CD4-positive, alpha-beta memory T cell (primary cell): ENCODE measurements at places on chromosomes 5 and 9.

DNA sequence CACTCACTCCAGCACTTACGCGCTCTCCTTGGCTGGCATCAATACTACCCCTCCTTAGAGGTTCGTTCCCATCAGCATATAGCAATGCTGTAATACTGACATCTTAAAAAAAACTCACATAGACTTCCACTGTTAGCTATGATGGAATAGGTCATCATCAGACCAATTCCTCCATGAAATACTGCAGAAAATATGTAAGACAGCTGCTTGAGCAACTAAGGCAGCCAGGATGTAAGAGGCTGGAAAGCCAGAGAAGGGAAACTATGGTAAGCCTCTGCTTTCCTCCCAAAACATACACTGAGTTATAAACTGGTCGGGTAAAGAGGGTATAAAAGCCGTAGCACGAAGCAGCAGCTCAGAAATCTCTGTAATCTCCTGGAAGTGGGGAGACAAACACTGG is 33.5 kb downstream of the AUH start:
- no peak for DNase-seq

GRCh38 chr5:131496400-131496713 is 138.7 kb downstream of the RAPGEF6 start:
- DNase-seq: no peak

DNA sequence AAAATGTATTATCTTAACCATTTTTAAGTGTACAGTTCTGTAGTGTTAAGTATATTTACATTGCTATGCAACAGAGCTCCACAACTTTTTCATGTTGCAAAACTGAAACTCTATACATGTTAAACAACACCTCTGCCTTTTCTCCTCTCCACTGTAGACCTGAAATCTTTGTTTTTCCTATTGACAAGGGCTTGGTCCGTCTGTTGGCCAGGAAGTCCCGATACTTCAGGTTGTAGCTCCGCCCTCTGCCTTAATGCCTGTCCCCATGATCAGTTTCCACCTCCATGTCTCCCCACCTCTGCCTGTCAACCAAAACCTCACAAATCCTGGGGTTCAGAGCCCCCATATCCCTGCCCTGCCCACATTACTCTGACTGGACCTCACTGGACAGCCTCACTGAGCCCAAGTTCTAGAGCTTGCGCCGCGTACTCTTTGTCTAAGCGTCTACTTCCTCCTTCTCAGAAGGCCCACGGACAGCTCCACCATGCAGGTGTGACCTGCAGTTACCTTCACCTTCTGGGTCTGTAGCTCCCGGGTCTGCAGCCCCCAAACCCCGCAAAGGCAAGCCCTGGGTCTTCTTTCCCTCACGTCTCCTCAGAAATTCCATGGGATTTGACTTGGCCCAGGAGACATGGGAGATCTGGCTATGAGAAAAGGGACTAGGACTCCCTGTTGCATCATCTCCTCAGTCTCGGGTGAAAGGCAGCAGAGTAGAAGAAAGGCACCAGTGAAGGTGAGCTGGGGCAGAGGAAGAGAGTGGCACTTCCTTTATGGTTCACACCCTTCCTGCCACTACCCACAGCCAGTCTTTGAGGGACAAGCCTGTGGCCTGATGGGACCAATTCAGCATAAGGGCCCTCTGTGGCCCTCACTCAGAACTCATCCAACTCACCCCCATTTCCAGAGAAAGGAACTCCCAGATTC is 8.0 kb downstream of the GLIPR2 start:
- peak; percentile 41 for DNase-seq

DNA sequence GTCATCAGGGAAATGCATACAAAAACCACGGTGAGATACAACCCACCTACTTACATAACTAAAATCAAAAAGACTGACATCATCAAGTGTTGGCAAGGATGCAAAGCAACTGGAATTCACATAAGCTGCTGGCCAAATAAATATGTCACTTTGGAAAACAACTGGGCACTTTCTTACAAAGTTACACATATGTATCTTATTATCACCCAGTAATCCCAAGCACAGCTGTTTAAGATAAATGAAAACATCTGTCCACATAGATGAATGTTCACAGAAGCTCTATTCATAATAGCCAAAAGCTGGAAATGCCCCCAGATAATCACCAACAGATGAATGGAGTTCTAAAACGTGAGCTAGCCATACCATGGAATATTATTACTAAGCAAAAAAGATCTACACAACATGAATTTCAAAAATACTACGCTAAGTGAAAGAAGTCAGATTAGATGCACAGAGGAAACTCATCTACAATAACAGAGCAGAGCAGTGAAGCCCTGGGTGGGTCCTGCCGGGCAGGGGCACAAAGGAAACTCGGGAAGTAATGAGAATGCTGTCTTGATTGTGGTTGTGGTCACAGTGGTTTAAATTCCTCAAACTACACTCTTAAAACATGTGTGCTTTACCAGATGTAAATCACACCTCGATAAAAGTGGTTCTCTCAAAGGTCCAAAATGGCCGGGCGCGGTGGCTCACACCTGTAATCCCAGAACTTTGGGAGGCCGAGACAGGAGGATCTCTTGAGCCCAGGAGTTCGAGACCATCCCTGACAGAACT is 8.5 kb downstream of the CAMSAP1 start:
- DNase-seq: no peak

DNA sequence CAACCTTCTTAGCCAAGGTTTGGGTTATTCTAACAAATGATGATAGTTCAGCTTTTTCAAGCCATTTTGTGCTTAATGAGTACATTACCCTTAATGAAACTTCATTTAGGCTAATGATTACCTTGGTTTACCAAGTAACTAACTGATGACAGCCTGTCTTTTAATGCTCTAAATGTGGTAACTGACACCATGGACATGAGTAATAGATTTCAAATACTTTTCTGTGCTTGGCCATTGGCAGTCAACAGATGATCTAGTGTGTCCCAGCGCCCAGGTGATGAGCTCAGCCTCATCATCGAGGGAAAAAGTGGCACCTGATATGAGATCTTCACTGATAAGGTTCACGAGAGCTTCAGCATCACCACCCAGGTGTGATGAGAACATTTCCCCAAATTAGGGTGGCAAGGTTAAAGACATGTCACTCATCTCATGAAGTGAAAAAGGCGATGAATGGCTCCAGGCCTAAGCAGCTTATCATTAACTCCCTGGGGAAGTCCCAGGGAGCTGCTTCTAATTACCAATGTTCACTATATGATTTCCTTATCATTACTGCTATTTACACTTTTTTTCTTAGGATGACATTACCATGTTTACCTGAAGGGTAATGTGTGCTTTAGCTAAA is 296.0 kb downstream of the SPOCK1 start:
- no peak for DNase-seq

GRCh38 chr5:52789378-52789777 is 1.7 kb downstream of the ITGA1 start:
- DNase-seq: no peak

DNA sequence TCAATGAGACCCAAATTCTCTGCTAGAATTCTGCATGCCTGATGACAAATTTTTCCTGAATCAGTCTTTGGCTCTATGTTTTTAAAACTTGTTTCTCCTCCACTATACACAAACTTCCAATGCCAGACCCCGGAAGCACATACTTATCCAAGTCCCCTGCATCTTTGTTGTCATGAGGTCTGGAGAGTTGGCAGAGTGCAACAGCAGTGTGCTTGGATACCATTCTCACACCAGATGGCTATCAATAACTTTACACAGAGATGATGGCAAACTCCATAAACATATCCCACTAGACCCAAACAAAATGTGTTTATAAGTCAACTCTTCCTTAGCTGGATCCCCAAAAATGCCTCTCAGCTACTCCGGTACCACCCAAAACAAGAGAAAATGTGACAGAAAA is 337.7 kb upstream of the TRPC7 start:
- no peak for DNase-seq

- DNase-seq: no peak
These were observed 39.5 kb downstream of the PRKACG start for GRCh38 chr9:68974431-68974830.

- no peak for DNase-seq
These were observed 536.5 kb upstream of the CDH10 start for GRCh38 chr5:25181249-25181648.

DNA sequence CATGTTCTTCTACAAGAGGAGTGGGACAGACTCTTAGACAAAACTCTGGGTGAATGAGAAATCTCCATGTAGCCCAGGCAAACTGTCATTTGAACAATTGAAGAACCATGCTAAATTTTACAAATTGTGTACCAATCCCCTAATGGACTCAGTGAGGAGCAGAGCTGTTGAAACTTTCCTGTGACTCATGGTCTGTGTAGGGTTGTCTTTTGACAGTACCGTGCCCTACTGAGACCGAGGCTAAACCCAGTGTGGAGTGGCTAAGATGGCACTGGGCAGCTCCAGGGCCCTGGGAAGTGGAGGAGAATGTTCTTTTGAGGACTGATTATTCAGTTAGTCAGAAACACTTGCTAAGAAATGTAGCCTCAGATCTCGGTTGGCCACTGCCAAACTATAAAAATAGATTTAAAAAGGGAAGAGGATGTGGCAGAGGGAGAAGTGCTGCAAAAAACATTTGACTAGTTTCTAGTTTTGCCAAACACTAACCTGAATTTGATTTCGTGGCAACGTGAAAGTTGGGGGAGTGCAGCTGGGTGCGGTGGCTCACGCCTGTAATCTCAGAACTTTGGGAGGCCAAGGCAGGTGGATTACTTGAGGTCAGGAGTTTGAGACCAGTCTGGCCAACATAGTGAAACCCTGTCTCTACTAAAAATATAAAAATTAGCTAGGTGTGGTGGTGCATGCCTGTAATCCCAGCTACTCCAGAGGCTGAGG is 24.7 kb downstream of the POU4F3 start:
- DNase-seq: no peak

GRCh38 chr5:57696825-57697570 is 214.4 kb upstream of the ACTBL2 start:
- DNase-seq: no peak

GRCh38 chr5:52684051-52684450 is 103.7 kb upstream of the ITGA1 start:
- no peak for DNase-seq

DNA sequence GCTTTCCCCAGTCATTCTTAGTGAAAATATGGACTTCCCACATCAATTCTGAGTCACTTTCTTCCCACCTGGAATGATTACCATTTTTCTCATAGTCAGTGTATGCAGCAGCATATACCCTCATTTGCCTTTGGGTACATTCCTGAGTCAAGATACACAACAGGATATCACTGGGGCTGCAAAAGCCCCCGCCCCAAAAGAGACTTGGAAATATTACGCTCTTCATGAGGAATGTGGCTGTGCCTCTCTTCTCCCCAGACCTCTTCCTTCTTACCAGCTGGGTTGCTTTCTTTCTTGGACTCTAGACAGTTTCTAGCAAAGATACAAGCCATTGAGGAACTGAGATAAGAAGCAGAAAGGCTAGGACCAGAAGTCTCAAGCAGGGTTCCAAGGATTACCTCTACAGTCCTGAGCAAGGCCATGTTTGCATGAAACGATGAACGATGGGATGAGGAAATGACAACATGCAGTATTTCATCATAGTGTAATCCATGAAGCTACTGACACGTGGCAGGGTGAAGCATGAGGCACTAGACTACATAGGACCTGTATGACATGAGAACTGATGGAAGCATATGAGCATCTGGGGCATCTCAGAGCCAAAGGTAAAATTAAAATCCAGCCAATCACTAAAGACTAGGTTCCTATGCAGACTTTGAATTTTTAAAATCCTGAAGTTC is 218.1 kb downstream of the RAB3C start:
- DNase-seq: no peak

DNA sequence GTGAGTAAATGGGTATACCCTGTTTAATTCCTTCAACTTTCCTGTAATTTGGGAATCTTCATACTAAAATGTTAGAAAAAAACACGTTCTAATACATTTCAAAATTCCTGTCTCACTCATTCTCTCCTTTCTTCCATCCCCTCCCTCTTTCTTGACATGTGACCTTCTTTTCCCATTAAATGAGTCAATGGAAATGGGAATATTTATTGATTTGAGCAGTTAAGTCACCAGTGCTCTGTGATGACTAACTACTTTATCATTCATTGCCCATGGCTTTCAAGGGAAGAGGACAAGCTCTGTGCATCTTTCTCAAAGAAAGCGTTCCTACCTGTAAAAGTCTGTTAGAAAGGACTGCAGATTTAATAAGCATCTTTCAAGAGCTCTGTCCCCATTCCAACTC is 144.4 kb upstream of the MAP3K1 start:
- no peak for DNase-seq

DNA sequence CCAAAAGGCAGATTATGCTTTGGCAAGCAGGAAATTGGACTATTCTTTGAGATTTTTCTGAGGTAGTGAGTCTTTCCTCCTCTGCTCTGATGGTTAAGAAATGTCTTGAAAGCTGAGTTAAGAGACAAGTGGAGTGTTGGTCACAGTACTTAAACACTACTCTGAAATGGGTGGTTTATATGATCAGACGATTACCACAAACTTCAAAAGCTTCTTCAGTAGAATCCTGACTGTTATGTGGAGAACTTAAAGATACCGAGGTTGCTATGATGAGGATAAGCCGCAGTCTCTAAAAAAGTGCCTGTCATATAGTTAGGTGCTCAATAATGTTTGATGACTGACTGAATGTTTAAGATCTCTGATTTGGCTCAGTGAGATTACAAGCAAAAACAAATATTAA is 24.3 kb downstream of the GCNT4 start:
- DNase-seq: peak; percentile 24
